Foreskin fibroblast (primary cell): ENCODE measurements at places on chromosomes 6 and 20.
A peak's percentile ranks its signal among the peaks of the same experiment; 100 is the strongest.

DNA sequence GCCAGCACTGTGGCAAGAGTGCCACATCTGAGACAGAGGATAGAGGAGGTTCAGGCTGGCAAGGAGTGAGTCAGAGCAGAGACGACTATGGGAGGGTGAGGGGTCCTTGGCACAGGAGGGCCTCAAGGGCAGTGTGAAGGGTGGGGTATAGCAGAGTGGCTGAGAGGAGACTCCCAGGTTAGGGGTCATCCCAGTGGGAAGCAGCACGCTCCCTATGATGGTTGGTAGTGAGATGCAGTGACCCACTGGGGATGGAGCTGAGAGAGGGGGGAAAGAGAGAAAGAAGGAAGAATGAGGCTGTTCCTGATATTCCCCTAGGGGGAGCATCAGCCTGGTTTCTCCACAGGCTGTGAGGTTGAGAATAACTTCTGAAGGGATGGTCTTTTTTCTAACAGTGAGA lies 97.3 kb downstream of the INSM1 start:
- peak; percentile 37 for DNase-seq

DNA sequence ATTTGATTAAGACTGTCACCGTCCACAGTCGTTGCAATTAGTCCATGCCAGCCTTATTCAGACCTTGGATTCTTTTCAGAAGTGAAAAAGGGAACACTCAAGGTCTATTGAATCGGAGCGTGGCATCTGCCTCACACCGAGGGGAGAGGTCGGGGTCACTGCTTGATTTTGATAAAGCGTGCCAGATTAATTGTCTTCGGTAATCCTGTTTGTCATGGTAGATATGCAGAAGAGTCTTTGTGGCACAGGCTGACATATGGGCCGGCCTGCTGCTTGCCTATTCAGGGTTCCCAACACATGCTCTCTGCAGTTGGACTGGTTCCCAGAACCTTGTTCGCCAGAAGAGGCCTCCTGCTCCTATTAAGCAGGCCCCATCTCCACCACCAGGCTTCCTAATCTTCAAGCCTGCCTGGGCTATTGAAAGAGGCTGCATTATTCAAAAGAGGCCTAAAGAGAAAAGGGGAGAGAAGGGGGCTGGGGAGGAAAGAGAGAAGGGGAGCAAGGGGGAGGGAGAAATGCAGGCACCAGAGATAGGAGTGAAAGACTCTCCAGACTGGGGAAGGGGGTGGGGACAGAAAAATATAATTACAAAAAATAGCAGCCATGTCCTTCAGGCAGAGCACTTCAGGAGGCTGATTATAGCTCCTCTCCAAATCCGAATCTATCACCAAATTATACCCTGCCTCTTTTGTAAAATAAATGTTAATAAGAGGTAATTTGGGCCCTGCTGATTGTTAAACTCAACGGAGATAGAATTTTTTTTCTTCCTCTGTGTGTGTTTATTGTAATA lies 611.3 kb downstream of the HDGFL1 start:
- peak; percentile 84 for DNase-seq

DNA sequence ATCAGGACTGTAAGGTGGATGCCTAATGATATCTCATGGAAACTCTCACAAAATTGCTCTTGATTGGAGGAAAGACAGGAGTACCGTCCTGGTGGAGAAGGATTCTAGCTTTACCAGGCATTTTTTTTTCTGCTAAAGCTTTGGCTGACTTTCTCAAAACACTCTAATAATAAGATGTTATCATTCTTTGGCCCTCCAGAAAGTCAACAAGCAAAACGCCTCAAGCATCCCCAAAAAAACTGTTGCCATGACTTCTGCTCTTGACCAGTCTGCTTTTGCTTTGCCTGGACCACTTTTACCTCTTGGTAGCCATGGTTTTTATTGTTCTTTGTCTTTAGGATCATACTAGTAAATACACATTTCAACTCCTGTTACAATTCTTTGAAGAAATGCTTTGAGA lies 55.5 kb upstream of the RUNX2 start:
- DNase-seq = no peak

GRCh38 chr6:44983467-44984365 lies 344.4 kb upstream of the RUNX2 start:
- no peak for DNase-seq

DNA sequence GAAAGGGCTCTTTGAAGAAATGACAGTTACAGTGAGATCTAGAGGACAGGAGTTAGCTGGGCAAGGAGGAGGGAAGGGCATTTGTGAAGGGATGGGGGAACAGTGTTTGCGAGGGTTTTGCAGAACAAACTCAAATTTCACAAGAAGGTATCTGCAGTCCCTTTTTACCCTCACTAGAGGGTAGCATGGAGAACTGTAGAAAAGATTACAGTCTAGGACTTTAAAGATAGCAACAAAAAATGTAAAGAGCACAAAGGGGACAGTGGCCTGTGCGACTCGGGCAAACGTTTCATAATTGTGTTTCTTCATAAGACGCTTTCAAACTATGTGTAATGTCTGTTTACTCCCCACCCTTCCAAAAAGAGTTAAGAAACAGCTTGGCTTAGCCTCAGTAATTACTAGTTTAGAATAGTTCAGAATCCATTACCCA lies 21.2 kb upstream of the ASXL1 start:
- DNase-seq = peak; percentile 63

DNA sequence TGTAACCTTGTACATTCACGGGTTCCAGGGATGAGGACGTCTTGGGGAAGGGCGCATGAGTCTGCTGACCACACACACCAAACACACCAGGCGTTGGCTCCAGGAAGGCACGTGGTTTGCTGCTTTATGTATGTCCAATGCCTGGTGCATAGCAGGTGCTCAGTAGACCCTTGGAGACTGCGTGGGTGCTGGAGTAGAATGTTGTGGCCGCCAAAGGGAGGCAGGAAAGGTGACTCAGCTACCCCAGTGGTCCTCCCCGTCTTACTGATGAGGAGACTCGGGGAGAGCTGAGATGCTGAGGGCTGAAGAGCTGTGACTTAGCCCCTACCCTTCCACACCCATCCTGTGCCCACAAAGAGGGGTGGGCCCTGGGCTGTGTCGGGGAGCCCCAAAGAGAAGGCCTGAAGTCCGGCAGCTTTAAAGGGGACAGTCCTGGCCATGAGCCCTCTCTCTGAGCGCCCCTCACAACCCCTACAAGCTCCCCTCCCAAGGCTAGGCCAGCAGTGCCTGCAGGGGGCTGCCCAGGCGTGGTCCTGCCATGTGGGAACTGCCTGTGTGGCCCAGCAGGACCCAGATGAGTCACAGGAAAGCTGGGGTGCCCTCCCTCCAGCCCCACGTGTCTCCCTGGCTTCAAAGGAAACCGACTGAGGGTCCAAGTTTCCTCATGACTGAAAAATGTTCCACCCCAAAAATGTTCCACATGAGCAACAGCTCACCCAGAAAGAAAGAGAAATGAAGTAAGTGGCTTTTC lies 28.0 kb upstream of the PTGIS start:
- peak; percentile 83 for DNase-seq

DNA sequence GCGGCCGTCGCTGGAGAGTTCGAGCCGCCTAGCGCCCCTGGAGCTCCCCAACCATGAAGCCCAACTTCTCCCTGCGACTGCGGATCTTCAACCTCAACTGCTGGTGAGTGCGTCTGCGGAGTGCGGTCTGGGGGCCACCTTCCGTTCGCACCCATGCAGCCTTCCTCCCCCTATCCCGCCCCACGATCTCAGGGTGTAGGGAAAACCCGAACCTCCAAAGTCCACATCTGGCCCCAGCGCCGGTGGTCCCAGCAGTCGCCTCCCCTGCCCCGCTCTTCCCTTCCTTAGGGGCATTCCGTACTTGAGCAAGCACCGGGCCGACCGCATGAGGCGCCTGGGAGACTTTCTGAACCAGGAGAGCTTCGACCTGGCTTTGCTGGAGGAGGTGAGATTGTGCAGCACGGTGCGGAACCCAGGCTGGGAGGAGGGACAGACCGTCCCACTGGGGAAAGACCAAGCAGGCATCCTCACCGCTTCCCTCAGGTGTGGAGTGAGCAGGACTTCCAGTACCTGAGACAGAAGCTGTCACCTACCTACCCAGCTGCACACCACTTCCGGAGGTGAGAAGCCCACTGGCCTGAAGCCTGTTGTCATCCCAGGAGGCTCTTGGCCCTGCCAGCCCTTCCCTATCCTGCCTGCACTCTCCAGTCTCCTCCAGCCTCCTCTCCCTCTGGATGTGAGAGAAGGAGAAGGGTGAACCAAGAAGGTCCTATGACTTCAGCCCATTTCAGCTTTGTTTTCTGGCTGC lies 719 bp downstream of the SMPD2 start:
- DNase-seq = no peak

DNA sequence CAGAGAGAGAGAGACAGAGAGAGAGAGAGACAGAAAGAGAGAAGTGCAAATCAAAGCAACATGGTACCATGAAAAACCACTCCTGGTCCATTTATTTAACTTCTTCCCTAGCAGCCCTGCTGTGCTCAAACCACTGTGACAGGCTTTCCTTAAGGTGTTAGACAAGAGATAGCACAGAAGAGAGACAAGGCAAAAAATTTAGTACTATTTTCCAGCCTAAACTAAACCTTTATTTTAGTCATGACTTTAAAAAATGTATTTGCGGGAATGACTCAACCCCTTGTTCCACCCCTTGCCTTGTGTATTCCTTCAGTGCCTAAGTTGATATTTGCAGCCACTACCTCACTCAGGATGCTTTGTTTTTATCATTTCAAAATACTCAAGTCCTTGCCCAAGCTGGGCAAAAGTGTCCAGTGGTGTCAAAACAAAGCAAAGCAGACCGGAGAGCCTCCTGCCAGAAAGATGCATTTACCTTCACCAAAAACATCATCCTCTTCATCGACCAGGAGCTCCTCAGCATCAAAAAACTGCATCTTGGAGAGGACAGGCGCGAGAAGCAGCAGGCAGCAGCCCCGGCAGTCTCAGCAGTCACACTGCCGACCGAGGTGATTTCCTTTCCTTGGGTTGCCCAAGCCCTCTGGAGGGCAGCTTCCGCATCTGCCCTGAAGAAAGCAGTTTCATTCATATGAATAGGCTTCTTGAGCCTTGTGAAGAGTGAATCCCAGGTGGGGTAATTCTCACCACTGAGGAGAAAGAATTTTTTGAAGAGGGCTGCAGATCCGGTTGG lies at the start of gene RIPOR2:
Gene RIPOR2 (minus strand): TSS at position 595 of the 787 bp plus-strand sequence. CDS start 62 bp downstream, at position 533.
- no peak for DNase-seq
